Activated T-cell treated with anti-CD3 and anti-CD28 coated beads, Interleukin-2, amount 50 U/mL, for 4 hours (primary cell): ENCODE measurements at places on chromosomes 11 and 22. TPM values are rescaled to one million over a fixed set of nuclear protein-coding genes. Genes with fewer than 3 reads are reported as not detected.

Gene ELFN2
- 0.05 TPM for total RNA-seq

Gene PATE4
- not detected for total RNA-seq

Gene AGBL2
- total RNA-seq, result 2.0 TPM

Gene RHOD
- 1.1 TPM for total RNA-seq

Gene APBB1
- total RNA-seq, result 25.7 TPM

Gene PHOX2A
- not detected for total RNA-seq

Gene RAPSN
- 0.52 TPM for total RNA-seq

Gene MTNR1B
- not detected for total RNA-seq

Gene OVOL1
- total RNA-seq, result not detected
